ENCODE measurements at places on chromosomes 6 and 20.

GRCh38 chr6:68400396-68400795, 234.7 kb upstream of the ADGRB3 start:
- no peaks in the 10 kb centered on the region for H3K27me3 ChIP-seq
- no peaks in the 10 kb centered on the region for H3K4me1 ChIP-seq

DNA sequence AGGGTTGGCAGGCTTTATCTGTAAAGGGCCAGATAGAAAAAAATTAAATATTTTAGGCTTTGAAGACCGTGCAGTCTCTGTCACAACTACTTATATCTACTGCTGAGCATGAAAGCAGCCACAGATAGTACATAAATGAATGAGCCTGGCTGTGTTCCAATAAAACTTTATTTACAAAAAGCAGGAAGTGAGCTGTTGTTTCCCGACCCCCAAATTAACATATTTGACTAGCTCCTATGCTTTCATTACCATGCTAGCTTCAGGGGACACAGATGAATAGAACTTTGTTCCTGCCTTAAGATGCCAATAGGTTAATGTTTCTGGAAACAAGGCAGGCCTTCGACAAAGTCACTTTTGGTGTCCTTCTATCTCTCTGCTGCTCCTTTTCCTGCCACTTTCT, 1058.0 kb upstream of the FLRT3 start:
- H3K4me1 ChIP-seq: no peaks in the 10 kb centered on the region
- no peak overlapping the region for H3K27ac ChIP-seq
- no peaks in the 10 kb centered on the region for H3K27me3 ChIP-seq
- H3K4me3 ChIP-seq: no peak overlapping the region

DNA sequence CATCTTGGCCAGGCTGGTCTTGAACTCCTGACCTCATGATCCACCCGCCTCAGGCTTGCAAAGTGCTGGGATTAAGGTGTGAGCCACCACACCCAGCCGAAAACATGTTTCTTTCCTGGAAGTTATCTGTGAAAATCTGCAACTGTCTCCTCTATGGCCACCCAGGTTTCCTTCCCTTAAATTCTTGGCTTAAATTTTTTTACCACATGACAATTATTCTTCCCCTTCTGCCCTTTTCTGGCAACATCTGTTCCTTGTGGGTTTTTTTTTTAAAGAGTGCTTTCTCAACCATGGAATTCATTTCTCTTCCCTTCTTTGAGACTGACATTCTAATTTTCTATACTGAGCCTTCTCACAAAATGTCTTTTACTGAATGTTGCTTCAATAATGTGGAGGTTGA, 59.6 kb downstream of the DOK5 start:
- no peak for DNase-seq
- H3K4me3 ChIP-seq: no peak overlapping the region
- no peaks in the 10 kb centered on the region for H3K36me3 ChIP-seq

- H3K27ac ChIP-seq: no peak overlapping the region
- H3K36me3 ChIP-seq: no peaks in the 10 kb centered on the region
- DNase-seq: no peak
- no peak overlapping the region for H3K4me3 ChIP-seq
Observed at GRCh38 chr6:149231778-149232177, 85.7 kb upstream of the TAB2 start.

- H3K4me3 ChIP-seq: no peak overlapping the region
- no peak overlapping the region for H3K27ac ChIP-seq
- no peaks in the 10 kb centered on the region for H3K4me1 ChIP-seq
- DNase-seq: no peak
Observed at GRCh38 chr6:25498505-25498904, 153.5 kb upstream of the SCGN start.

GRCh38 chr6:31008165-31008564, 2.1 kb upstream of the MUC22 start:
- H3K27ac ChIP-seq: no peak overlapping the region
- no peaks in the 10 kb centered on the region for H3K27me3 ChIP-seq
- no peak overlapping the region for H3K4me3 ChIP-seq
- H3K4me1 ChIP-seq: no peaks in the 10 kb centered on the region
- no peaks in the 10 kb centered on the region for H3K36me3 ChIP-seq

DNA sequence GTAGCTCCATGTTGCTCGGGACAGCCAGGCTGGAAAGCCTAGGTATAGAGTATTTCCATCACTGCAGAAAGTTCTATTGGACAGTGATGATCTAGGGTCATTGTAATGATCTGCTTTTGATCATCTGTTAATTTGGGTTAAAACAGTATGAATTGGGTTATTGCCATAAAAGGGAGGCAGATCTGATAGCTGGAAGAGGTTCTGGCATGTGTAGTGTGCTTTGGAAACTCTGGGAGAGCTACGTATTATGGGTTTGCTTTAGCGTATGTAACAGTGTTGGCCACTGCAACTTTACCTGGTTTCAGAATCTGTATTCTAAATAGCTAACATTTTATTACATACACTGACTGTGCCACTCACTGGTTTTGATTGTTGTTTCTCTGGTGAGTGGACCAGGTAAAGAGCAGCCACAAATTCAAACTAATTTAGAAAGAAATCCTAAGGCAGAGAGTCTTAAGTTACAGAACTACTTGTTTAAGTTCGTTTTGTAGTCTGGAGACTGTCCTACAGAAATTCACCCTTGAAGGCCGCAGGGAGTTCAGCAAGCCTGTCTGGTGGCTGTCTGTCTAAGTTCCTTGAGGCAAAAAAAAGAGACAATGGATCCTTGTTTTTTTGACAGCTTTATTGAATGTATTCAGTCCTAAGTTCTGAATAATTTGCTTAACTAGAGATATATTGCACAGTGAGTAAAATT, 300.3 kb downstream of the PRL start:
- no peak overlapping the region for H3K27ac ChIP-seq
- no peak for DNase-seq
- H3K36me3 ChIP-seq: no peaks in the 10 kb centered on the region
- no peaks in the 10 kb centered on the region for H3K4me1 ChIP-seq

DNA sequence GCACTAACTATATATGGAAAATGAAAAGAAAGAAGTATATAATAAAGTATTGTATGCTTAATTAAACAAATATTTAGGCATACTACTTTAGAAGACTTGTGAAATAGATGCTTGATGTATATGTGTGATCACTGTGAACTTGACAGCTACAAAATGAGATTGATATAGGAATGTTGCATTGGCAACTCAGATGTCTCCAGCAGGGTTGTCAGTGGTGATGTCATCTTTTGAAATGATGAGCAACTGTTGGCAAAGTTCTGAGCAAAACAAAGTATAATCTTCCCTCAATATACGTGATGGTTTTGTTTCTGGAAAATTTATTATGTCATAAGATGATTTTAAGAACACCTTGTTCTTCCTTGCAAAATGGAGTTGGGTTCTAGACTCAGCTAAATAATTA, 133.8 kb downstream of the ARID1B start:
- no peak for DNase-seq
- no peaks in the 10 kb centered on the region for H3K27me3 ChIP-seq
- H3K36me3 ChIP-seq: no peaks in the 10 kb centered on the region
- no peak overlapping the region for H3K27ac ChIP-seq
- no peaks in the 10 kb centered on the region for H3K4me1 ChIP-seq

GRCh38 chr20:4371623-4372251, 350.0 kb upstream of the PRND start:
- H3K27ac ChIP-seq: no peak overlapping the region
- no peak overlapping the region for H3K4me3 ChIP-seq
- DNase-seq: no peak
- no peaks in the 10 kb centered on the region for H3K27me3 ChIP-seq
- H3K4me1 ChIP-seq: no peaks in the 10 kb centered on the region
- H3K36me3 ChIP-seq: no peaks in the 10 kb centered on the region

- H3K36me3 ChIP-seq: no peaks in the 10 kb centered on the region
- no peaks in the 10 kb centered on the region for H3K4me1 ChIP-seq
- no peaks in the 10 kb centered on the region for H3K27me3 ChIP-seq
- H3K27ac ChIP-seq: no peak overlapping the region
- no peak overlapping the region for H3K4me3 ChIP-seq
Observed at GRCh38 chr6:90436403-90436802, 139.8 kb upstream of the BACH2 start.

DNA sequence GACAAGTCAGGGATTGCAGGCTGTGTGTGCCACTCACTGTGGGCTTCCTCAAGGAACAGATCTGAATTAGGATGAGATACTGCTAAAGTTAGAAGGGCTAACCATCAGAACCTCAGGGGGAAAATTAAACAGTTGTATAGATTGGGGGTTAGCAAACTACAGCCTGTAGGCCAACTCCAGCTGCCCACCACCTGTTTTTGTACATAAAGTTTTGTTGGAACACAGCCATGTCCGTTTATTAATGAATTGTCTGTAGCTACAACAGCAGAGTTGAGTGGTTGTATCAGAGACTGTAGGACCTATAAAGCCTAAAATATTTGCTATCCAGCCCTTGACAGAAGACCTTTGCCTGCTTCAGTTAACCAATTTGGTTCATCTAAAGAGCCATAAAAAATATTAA, 127.2 kb upstream of the ECI2 start:
- no peaks in the 10 kb centered on the region for H3K4me1 ChIP-seq
- no peaks in the 10 kb centered on the region for H3K36me3 ChIP-seq
- no peak overlapping the region for H3K27ac ChIP-seq
- H3K4me3 ChIP-seq: no peak overlapping the region

DNA sequence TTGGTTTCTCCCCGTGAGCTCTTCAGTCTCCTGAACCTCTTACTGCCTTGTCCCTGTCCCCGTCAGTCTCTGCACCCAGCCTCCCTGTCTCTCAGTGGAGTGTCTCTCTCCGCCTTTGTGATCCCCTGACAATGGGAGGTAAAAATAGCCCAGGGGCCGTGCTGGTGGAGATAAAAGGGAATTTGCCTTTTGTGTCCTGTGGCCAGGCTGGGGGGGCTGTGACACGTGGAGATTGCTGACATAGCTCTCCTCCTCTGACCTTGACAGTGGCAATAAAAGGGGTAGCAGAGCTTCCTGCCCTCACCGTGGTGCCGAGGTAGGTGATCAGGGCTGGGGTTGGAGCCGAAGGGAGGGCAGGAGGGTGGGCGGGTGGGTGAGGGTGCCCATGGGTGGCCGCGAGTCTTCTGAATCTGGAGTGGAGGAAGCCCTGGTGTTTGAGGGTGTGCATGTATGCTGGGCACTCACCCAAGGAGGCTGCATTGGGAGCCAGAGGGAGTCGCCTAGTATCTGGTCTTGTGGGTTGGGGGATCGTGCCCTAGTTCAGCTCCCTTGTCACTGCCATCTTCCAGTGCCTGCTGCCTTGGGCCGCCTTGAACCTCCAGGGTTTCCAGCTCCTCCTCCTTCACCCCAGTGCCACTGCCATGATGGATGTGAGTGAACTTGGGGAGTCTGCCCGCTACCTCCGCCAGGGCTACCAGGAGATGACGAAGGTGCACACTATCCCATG, 21.9 kb downstream of the MYH7B start:
- no peak overlapping the region for H3K27ac ChIP-seq
- no peaks in the 10 kb centered on the region for H3K36me3 ChIP-seq
- H3K4me1 ChIP-seq: no peaks in the 10 kb centered on the region
- H3K4me3 ChIP-seq: no peak overlapping the region
- H3K27me3 ChIP-seq: no peaks in the 10 kb centered on the region

DNA sequence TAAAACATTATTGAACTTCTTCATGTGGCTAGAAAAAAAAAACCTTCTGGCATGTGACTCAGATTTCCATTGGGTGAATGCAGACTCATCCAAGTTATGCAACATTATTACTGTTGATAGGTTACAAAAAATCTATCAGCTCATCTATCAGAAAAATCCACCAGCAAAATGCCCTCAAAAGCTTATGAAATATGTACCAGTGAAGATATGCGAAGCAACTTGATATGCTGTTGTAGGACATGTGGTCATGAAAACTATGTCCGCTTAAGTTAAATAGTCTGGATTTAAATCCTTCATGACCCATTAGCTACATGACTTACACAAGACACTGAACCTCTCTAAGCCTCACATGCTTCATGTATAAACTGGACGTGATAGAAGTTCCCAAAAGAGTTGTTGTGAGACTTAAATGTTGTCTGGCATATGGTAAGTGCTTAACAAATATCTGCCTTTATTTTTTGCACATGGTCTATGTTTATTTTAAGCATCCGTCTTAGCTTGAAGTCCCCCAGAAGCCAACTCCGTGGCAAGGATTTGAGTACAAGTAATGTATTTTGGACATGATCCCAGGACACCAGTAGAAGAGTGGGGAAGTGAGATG, 12.5 kb upstream of the BFSP1 start:
- no peaks in the 10 kb centered on the region for H3K27me3 ChIP-seq
- H3K4me3 ChIP-seq: no peak overlapping the region
- peaks cover 6% of the 10 kb centered on the region for H3K4me1 ChIP-seq
- H3K36me3 ChIP-seq: no peaks in the 10 kb centered on the region
- H3K27ac ChIP-seq: peak overlapping the region; percentile 41
- no peak for DNase-seq

- no peaks in the 10 kb centered on the region for H3K36me3 ChIP-seq
- no peak for DNase-seq
- H3K27ac ChIP-seq: no peak overlapping the region
- H3K4me1 ChIP-seq: no peaks in the 10 kb centered on the region
- H3K4me3 ChIP-seq: no peak overlapping the region
Observed at GRCh38 chr6:140817176-140817575, 1315.5 kb upstream of the GJE1 start.

GRCh38 chr20:18879262-18879661, 65.7 kb downstream of the SCP2D1 start:
- H3K4me1 ChIP-seq: no peaks in the 10 kb centered on the region
- H3K4me3 ChIP-seq: no peak overlapping the region
- no peak for DNase-seq
- no peaks in the 10 kb centered on the region for H3K27me3 ChIP-seq

- peaks cover 6% of the 10 kb centered on the region for H3K27me3 ChIP-seq
- DNase-seq: no peak
- no peak overlapping the region for H3K4me3 ChIP-seq
- H3K4me1 ChIP-seq: no peaks in the 10 kb centered on the region
Observed at GRCh38 chr20:1696521-1697209, 39.1 kb upstream of the SIRPG start.

GRCh38 chr6:101824551-101825345, 431.2 kb downstream of the GRIK2 start:
- DNase-seq: no peak
- no peak overlapping the region for H3K27ac ChIP-seq
- H3K27me3 ChIP-seq: no peaks in the 10 kb centered on the region
- no peak overlapping the region for H3K4me3 ChIP-seq
- H3K36me3 ChIP-seq: no peaks in the 10 kb centered on the region
- H3K4me1 ChIP-seq: no peaks in the 10 kb centered on the region

DNA sequence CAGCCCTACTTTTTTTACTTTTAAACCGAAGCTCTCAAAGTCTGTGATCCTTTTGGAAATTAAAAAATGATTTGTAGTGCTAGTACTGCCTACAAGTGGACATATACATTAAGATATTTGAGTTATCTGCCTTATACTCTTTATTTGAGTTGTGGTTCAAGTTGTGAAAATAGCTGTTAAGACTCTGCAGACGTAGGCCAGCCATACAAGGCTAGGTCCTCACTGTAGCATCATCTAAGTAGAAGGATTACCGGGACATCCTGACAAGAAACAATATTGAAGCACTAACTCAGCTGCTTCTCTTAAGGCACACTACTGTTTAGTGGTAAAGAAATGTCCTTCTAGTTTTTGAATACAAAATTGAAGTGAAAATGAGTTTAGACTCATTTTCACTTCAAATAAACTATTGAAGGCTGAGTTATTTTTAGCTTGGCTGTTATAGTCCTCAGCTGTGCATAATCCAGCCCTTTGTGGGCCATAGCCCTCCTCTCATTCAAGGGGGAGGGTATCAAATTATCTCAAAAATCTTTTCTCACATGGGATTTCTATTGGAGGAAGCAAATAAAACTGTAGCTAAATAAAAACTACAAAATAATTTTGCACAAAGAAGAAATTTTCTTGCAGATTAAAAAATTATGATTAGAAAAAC, 68.1 kb downstream of the JAG1 start:
- H3K36me3 ChIP-seq: no peaks in the 10 kb centered on the region
- 0 out of 2 replicates have a peak overlapping the region, but pooled peaks have one; percentile 34 for H3K27ac ChIP-seq
- no peak overlapping the region for H3K4me3 ChIP-seq
- DNase-seq: no peak

GRCh38 chr20:313948-314347, 11.4 kb upstream of the SOX12 start:
- no peak for DNase-seq
- no peaks in the 10 kb centered on the region for H3K27me3 ChIP-seq
- peaks cover 8% of the 10 kb centered on the region for H3K4me1 ChIP-seq
- no peak overlapping the region for H3K4me3 ChIP-seq
- H3K27ac ChIP-seq: no peak overlapping the region
